ENCODE measurements at places on chromosomes 5 and 9. TPM values are rescaled to one million over a fixed set of nuclear protein-coding genes. Genes with fewer than 3 reads are reported as not detected.

- peaks cover 23% of the 10 kb centered on the region for H3K4me1 ChIP-seq
- H3K27ac ChIP-seq = peak overlapping the region; percentile 43
- DNase-seq = no peak
- H3K27me3 ChIP-seq = peaks cover 10% of the 10 kb centered on the region
- H3K4me3 ChIP-seq = no peak overlapping the region
Observed at GRCh38 chr9:133506653-133507038, 18.1 kb downstream of the MYMK start.

DNA sequence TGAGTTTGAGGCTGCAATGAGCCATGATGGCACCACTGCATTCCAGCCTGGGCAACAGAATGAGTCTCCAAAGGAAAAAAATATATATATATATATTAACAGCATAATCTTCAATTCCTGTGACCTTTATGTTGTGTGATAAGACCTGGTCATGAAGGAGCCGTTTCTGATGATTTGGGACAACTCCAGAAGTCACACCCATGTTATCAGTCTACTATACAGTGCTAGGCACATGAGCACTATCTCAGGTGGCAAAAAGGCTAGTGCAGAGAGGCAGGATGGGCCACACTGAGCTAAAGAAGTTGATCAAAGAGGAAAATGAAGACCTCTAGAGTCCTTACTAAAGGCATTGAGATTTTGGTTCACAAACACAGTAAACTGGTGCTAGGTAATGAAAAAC is 205.0 kb upstream of the RAD23B start:
- H3K4me3 ChIP-seq = no peak overlapping the region
- H3K36me3 ChIP-seq = no peaks in the 10 kb centered on the region
- no peaks in the 10 kb centered on the region for H3K4me1 ChIP-seq
- no peaks in the 10 kb centered on the region for H3K27me3 ChIP-seq

DNA sequence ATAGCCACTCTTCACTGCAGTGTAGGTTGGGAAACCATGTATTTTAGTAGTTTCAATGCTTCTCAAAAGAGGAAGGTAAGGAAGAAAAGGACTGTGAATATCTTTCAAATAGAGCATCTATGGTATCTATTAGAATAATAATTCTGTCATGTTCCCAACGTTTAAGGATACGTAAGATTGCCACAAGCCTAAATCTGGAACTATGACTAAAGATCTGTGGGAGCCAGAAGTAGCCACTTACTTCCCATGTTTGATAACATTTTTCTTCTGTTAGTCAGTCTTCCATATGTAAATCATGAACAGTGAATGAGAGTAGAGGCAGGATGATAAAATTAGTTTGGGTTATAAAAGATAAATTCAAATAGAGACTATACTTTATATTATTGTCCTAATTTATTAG is 16.3 kb upstream of the MROH2B start:
- no peak overlapping the region for H3K27ac ChIP-seq
- H3K27me3 ChIP-seq = no peaks in the 10 kb centered on the region
- no peak overlapping the region for H3K4me3 ChIP-seq
- H3K36me3 ChIP-seq = no peaks in the 10 kb centered on the region
- DNase-seq = no peak

- H3K4me3 ChIP-seq = no peak overlapping the region
- H3K27ac ChIP-seq = no peak overlapping the region
- no peaks in the 10 kb centered on the region for H3K27me3 ChIP-seq
Observed at GRCh38 chr9:88672874-88673689, 138.1 kb downstream of the NXNL2 start.

- no peak overlapping the region for H3K27ac ChIP-seq
- no peak for DNase-seq
- H3K27me3 ChIP-seq = no peaks in the 10 kb centered on the region
- H3K4me3 ChIP-seq = no peak overlapping the region
Observed at GRCh38 chr9:90659650-90660364, 17.2 kb upstream of the DIRAS2 start.

GRCh38 chr5:37212096-37212495 is 37.1 kb downstream of the CPLANE1 start:
- peaks cover 65% of the 10 kb centered on the region for H3K36me3 ChIP-seq

DNA sequence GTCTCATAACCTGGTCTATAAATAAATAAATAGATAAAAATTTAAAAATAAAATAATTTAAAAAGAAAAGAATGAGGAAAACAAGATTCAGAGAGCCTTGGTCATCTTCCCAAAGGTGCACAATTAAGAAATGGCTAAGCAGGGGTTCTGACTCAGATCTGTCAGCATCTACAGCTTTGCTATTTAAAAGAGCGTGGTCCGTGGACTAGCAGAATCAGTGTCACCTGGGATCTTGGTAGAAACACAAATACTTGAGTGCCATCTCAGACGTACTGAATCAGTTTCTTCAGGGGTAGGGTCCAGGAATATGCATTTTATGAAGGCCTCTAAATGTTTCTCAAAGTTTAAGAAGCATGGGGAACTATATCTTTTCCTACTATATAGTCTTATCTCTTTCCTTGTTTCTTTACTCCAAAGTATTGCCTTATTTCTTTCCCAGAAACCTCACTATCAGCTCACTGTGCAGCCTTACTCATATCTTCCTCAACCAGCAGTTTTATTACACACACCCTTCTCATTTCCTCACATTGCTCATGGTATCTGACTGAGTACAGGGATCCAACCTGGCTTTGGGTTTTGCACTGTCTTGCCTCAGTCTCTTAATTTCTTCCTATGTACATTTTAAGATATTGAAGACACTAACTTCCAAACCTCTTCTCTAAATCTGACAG is 58.6 kb downstream of the TMC1 start:
- no peaks in the 10 kb centered on the region for H3K36me3 ChIP-seq
- no peak overlapping the region for H3K27ac ChIP-seq
- H3K4me3 ChIP-seq = no peak overlapping the region
- no peaks in the 10 kb centered on the region for H3K27me3 ChIP-seq

Gene RBM27
- total RNA-seq = 19.4 TPM

Gene ADAMTSL2
- 0.31 TPM for total RNA-seq

Gene CAMK2A
- not detected for total RNA-seq

- no peak for DNase-seq
- no peak overlapping the region for H3K4me3 ChIP-seq
- peaks cover 17% of the 10 kb centered on the region for H3K4me1 ChIP-seq
- H3K27me3 ChIP-seq = no peaks in the 10 kb centered on the region
- H3K36me3 ChIP-seq = no peaks in the 10 kb centered on the region
- no peak overlapping the region for H3K27ac ChIP-seq
Observed at GRCh38 chr9:110121170-110121569, 86.8 kb downstream of the C9orf152 start.

All from suprapubic skin (tissue), 4 donors.